ENCODE measurements at places on chromosomes 11 and 22.
A peak's percentile ranks its signal among the peaks of the same experiment; 100 is the strongest.

DNA sequence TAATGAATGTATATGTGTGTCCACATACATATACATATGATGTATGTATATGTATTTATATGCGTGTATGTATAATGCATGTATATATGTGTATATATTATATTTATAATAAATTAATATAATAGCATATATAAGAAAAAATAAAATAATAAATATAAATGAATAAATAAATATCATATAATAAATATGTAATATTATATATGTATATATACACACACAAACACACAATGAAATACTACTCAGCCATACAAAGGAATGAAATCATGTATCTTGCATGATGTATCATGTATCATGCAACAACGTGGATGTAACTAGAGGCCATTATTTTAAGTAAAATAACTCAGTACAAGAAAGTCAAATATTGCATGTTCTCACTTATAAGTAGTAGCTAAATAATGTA, 788.7 kb upstream of the CHORDC1 start:
- no peak for DNase-seq

DNA sequence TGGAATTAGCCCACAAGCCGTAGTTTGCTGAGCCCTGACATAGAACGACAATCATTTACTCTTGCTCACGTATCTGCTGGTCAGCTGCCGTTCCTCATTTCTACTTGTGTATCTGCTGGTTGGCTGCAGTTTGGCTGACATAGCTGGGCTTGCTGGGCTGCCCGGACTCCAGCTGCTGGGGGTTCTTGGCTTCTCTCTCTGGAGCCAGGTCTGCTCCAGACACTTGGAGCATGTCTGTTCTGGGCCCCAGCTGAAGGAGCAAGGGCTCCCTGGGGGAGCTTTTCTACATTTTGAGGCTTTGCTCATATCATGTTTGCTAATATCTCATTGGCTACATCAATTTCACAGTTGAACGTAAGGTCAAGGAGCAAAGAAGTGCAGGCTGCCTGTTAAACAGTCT, 47.3 kb downstream of the PRDM11 start:
- no peak for DNase-seq

- DNase-seq: no peak
Observed at GRCh38 chr22:40499209-40499623, 128.8 kb downstream of the SGSM3 start.

- no peak for DNase-seq
Observed at GRCh38 chr11:126102436-126102981, 39.8 kb upstream of the CDON start.

DNA sequence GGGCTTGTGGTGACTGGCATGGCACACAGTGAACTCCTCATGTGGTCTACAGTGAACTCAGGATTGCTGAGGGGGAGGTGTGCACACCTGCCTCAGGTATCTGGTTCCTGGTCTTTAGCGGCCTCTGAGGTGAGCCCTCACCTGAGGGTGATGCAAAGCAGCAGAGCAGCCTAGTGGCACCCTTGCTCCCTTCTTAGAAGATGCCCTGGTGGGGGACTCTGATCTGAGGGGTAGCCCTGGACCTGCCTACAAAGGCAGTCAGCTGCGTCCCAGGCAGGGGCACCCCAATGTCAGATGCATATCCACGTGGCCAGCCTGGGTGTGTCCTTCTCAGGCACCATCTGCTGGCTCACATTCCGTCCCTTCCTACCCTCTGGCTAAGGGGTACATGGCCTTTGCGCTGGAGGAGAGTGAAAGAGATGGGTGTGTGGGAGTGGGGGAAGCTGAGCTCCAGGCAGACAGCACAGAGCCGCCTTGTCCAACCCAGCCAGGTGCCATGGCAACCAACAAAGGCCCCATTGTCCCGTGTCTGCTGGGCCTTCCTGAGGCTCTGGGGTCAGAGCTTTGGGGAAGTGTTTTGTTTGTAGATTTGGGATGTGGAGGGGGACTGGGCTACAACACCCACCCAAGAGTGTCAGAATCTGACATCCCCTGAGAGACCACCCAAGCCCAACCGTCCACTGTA, 5.8 kb downstream of the PLEKHB1 start:
- no peak for DNase-seq

GRCh38 chr11:22688914-22689313, 22.5 kb downstream of the GAS2 start:
- no peak for DNase-seq

- no peak for DNase-seq
Observed at GRCh38 chr11:72111300-72112142, 974 bp downstream of the ANAPC15 start.

- DNase-seq: peak; percentile 29
Observed at GRCh38 chr22:44023404-44024287, 456 bp upstream of the PARVB start.

DNA sequence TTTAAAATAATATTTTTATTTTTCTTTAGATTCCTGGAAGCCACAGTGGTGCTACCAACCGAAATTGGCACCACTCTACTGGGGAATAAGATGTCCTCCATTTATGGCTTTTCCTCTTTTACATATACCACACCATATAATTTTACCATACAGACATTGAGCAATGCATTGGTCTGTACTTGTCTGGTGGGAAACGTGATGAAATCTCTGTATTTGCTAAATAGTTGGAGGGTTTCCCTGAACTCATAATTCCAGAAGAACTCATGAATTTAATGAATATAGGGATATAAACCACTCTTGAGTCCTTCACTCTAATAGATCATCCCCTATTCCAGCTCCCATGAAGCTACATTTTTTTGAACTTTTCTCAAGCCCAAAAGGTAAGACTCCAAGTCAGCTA, 28.0 kb upstream of the MMP13 start:
- DNase-seq: no peak

DNA sequence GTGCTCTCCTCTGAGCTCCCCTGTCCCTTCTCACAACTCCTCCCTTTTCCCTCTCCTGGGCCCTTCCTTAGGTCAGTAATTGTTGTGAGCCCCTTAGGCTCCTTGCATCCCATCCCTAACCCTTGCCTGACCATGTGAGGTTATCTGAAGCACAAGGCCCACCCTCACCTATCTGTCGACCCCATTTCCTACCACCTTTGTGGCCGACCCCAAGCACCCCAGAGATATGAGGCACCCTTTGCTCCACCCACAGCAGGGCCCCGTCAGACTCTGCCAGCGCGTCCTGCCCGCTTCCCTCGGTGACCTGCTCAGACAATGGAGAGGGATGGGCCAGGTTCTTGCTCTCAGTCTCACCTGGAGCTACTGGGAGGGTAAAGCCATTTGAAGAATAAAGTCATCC, 1.3 kb downstream of the GNG3 start:
- DNase-seq: no peak

GRCh38 chr22:41157083-41157482, 48.0 kb upstream of the L3MBTL2 start:
- no peak for DNase-seq

DNA sequence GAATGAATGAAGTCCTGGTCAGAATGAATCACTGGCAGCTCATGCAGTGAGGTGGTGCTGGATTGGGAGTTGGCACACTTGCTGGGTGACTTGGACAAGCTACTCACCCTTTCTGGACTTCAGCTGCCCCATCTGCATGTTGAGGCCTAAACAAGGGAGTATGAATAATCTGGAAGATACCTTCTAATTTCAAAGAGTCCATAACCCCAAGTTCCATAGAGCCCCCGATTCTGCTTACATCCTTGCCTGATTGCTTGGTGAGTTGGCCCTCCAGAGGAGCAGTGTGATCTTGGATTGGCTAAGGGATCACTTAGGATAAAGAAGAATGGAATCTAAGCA, 18.3 kb upstream of the ACCSL start:
- no peak for DNase-seq

DNA sequence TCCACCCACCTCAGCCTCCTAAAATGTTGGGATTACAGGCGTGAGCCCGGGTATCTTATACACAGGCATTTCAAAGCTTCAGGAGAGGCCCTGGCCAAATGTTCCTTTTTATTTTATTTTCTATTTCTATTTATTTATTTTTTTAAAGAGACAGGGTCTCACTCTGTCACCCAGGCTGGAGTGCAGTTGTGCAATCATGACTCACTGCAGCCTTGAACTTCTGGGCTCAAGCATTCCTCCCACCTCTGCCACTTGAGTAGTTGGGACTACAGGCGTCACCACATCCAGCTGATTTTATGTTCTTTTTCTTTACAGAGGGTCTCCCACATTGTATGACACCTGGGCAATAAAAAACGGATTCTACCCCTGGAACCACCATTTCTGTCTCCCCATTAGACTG, 71.2 kb downstream of the FBXO7 start:
- no peak for DNase-seq

- no peak for DNase-seq
Observed at GRCh38 chr11:69219991-69220390, 64.3 kb downstream of the SMIM38 start.

DNA sequence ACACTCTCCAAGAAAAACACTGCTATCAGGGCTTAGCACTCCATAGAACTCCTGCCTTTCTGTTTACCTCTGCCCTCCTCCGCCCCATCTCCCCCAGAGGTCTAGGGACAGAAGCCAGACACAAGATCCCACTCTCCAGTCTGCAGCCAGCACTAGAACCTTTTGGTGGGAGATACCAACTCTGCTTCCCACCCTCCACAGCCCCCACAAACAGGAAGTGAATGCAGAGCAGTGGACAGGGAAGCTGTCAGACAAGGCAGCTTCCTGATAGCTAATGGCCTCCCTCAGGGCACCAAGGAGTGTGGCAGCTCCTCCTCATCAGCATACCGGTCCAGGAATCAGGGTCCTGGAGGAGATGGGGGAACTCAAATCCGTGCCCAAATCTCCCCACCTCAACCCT, 5.1 kb downstream of the SCN4B start:
- DNase-seq: no peak

- DNase-seq: no peak
Observed at GRCh38 chr11:84963240-84963639, 663.9 kb downstream of the DLG2 start.

DNA sequence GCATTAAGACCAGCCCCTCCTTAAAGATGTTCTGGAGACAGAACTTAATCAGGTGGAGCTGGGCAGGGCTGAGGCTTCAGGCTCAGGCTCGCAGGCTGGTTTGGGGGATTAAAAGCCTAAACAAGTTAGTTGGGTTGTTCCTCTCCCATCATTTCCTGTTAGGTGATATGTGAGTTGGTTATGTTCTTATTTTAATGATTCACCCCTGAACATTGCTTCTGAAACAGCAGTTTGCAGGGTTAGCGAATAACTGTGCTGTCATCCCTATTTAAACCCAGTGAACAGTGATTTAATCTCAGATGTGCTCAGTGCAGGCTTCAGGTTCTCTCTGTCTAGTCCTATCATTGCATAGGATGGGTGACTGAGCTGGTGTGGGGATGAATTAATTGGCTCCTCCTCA, 47.4 kb upstream of the BIRC3 start:
- DNase-seq: no peak

DNA sequence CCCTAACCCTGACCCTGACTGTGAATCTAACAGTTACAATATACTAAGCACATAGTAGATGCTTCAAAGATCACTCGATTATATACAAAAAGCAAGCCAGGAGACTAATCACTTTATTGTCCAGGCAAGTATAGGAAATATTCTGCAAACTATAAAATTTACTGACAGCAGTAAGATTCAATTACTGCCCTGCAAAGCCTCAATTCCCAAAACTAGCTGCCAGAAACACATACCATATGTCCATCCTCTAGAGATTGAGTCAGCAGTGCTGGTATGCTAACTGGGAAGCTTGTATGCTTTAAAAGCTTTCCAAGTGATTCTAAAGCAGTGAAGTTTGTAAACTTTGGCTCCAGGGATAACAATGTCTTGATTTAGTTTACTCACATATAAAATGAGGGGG, 26.1 kb downstream of the CSTF3 start:
- DNase-seq: no peak

DNA sequence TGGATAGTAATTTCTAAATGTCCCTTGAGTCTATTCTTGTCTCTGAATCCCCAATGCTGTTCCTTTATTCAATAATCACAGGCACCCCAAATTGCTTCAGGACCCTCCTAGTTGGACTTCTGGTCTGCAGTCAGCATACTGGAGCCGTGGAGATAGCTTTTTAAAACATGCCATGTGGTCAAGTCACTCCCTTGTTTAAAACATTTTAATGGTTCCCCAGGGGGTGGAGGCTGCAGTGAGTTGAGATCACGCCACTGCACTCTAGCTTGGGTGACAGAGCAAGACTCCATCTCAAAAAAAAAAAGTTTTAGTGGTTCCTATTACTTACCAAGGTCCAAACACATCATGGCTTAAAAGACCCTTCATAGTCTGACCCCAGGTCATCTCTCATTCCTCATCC, 220.3 kb downstream of the ADAMTS15 start:
- DNase-seq: no peak

GRCh38 chr22:34160141-34160783, 240.0 kb upstream of the LARGE1 start:
- no peak for DNase-seq

- DNase-seq: no peak
Observed at GRCh38 chr11:109267293-109268095, 154.5 kb upstream of the C11orf87 start.

DNA sequence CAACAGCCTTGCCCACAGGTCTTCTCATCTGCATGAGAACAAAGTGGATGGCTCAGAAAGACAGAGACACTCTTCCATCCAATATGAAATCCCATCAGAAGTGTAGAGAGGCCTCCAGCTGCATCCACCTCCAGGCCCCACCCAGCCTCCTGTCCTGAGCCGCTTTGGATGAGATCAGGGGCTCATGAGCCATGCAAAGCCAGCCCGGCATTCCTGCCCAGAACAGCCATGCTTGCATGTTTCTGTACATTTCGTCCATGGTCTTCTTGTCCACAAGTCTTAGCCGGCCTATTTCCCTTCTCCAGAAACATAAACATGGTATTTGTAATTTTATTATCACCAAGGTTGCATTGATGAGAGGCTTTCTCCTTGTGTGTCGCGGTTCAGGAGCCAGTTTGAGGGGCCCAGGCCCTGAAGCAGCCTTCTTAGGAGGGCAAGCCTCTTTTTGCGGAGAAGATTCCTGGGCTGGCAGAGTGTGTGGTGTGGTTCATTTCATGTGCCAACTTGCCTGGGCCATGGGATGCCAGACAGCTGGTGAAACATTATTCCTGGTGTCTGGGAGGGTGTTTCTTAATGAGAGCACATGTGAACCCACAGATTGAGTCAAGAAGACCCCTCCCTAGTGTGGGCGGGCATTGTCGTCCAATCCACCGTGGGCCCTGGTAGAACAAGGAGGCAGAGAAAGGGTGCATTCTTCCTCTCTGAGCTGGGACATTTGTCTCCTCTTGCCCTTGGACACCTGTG, 928.9 kb downstream of the TBC1D22A start:
- no peak for DNase-seq

Measured in germinal center (tissue), 1 donor.